ENCODE measurements at places on chromosomes 1 and 21.

DNA sequence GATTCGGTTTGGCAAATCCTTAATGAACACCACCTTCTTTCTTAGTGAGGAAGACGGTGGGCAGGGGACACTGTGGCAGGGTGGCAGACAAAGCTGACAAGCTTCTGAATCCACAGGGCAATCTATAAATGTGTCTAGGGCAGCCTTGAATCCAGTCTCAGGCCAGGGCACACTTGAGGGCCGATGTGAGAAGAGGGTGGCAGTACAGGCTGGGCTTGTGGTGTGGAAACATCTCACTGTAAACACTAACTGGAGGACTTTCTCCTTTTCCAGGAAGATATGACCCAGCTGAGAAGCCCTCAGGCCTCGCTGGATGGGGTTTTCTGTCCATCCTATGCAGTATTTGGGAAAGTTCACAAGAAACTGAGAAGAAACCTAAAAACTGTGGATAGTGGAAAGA, 46.5 kb downstream of the PKP1 start:
- DNase-seq: no peak

DNA sequence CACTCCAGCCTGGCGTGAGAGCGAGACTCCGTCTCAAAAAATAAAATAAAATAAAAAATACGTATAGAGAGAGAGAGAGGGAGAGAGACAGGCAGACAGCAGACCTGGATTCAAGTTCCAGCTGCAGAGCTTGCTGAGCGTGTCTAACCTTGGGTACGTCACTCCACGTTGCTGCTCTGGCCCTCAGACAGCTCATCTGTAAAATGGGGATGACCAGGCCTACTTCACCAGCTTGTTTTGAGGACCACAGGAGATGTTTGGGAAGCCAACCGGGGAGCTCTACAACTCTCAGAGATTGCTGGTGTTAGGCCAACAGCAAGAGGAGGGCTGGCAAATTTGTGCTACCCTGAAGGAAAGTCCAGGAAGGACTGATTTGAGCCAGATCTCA, 499 bp upstream of the TRAF5 start:
- peak; percentile 33 for DNase-seq

DNA sequence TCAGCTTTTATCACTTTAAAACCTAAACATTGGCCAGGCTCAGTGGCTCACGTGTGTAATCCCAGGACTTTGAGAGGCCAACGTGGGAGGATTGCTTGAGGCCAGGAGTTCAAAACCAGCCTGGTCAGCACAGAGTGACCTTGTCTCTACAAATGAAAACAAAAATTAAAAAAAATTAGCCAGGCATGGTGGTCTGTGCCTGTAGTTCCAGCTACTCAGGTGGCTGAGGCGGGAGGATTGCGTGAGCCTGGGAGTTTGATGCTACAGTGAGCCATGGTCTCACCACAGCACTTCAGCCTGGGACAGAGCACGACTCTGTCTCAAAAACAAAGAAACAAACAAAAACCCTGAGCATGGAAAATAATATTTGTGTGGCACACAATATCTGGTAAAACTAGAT, 143.5 kb upstream of the HNRNPU start:
- DNase-seq: no peak

DNA sequence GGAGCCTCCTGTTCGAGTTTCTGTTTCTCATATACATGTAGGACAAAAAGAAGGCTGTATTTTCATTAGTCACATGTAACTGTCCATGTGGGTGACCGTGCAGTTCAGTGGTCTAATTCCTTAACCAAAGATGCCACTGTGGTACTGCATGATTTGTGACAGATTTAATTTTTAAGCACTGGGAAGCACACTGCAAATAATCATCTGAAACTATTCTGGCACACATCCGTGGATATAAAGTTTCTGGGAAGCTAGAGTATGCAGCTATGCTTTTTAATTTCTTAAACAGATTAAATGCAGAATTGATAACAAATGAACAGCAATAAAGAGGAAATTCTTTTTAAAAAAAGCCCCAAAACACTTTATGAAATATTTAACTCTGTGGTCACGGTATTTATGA, 254.8 kb downstream of the LMO4 start:
- no peak for DNase-seq

GRCh38 chr1:43805340-43805739, 98.0 kb downstream of the ST3GAL3 start:
- no peak for DNase-seq

DNA sequence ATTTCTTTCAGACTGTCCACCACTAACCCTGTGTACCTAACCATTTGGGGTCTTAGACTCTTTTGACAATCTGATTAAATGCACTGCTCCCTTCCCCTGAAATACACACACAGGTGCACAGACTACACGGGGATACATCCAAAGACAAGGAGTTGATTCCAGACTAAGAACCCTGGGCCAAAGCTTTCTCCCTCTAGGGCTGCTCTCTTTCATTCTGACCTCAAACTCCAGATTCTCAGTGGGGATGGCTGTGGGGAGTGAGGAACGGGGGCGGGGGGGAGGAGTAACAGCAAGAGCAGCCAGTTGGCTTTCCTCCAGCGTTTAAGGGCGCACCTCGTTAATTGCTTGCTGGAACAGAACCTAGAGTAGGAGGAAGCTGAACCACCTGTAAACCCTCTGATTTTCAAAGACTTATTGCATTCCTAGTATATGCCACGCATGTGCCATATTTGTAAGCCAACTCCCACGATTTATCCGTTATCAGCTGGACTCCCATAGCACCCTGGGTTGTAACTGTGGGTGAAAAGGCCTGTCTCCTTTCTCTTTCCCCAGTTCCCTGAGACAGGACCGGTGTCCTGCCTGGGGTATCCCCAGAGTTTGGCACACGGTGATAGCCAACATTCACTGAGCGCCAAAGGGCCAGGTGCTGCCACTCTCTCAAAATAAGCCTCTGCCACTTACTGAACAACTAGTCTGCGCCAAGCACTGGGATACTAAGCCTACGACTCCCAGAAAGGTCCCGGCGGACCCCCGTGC, 920 bp downstream of the MTHFR start:
- DNase-seq: no peak

GRCh38 chr1:1794999-1795398, 16.7 kb upstream of the NADK start:
- DNase-seq: no peak

DNA sequence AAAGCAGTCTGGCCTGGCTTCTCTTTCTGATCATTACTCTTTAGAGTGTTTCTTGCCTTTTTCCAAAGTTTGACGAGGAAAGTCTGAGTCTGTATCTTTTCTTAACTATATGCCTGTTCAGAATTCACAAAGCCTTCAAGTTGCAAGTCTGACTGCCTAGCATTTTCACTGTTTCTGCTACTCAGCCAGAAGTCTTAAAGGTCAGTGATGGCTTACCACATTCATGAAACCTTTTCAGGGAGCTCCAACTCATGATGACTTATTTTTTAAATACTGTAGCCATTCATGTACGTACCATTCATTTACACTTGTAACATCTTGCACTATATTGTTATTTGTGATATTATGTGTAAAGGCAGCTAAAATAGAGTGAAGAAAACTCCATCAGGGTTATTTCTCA, 58.2 kb downstream of the TNFSF4 start:
- DNase-seq: no peak

All from Panc1 (cell line).